IMR-90 (cell line): ENCODE measurements at places on chromosomes 7 and 10. TPM values are rescaled to one million over a fixed set of nuclear protein-coding genes. Genes with fewer than 3 reads are reported as not detected.

Gene AGR2
- total RNA-seq, result not detected in 2 replicates

Gene NUDT5
- 70.1 and 74.2 TPM in 2 replicates for total RNA-seq

Gene CFAP43
- total RNA-seq, result under 0.01 TPM in 1 of 2 replicates, not detected in the other

Gene NPSR1
- total RNA-seq, result not detected in 2 replicates

Gene HOXA7
- under 0.01 and 0.18 TPM in 2 replicates for total RNA-seq
